Right lung (tissue), 10 donors: ENCODE measurements at places on chromosomes 7 and 10. TPM values are rescaled to one million over a fixed set of nuclear protein-coding genes. Genes with fewer than 3 reads are reported as not detected.

The MOGAT3 gene
- not detected for polyA plus RNA-seq

The MMD2 gene
- not detected for polyA plus RNA-seq

The TFEC gene
- 1.4 TPM for polyA plus RNA-seq

The DKK1 gene
- 2.5 TPM for polyA plus RNA-seq

The SHLD2 gene
- 27.6 TPM for polyA plus RNA-seq

The VWDE gene
- polyA plus RNA-seq: 3.7 TPM

The OR2A25 gene
- polyA plus RNA-seq: not detected

The ERVW-1 gene
- polyA plus RNA-seq: 1.7 TPM

DNA sequence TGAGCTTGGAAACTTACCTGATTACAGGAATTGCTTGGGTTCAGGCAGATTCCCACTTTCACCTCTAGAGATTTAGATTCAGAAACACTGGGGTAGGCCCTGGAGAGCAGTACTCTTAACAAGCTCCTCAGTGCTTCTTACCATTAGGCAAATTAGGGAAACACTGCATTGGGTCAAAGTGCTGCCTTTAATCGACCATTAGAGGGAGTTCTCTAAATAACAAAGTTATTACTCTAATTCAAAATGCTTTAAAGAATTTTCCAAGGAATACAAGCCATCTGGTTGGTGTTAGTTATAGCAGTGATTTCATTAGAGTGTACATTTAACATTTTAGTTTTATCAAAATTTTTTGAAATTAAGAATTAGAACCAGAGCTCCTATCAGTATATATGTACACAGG, 324.5 kb downstream of the GFRA1 start:
- DNase-seq: peak; percentile 16

- no peak for DNase-seq
These were observed 273.1 kb upstream of the PITRM1 start for GRCh38 chr10:3445648-3446047.

GRCh38 chr7:10934292-10934691, 39.4 kb upstream of the PHF14 start:
- DNase-seq: peak; percentile 70

- no peak for DNase-seq
These were observed 90.9 kb downstream of the BAMBI start for GRCh38 chr10:28768227-28768626.

DNA sequence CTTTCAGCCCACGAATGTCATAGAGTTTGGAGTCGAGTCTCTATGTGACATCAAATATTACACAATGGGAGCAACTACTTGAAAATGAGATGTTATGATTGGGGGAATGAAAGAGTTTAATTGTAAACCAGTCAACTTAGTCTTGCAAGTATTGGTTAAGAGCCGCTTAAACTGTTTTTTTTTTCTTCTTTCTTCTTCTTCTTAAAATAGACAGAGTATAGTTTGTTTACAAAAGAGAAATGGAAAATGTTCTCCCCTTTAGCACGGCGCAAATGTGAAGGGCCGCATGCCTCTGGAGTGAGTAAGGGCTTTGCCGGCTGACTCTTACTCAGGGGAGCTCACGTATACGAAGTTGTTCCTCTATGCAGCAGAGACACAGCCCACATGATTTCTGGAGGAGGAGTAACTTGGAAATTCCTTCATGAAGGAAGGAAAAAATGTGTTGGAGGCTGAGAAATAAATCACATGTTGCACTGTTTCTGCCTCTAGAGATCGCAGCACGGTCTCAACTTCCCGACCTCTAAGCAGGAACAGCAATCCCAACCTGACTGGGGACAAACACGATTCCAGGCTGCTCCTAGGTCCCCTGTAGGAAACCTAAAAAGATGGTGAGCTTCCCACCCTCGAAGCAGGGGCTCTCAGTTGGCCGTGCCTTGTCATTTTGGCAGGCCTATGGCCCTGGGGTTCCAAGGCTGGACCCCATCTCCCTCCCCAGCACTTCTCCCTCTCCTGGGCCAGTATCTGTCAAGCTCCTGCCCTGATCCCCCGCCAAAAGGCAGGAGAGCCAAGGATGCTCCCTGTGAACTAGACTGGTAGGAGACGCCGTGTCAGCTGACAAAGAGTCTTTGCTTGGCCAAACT, 44.8 kb downstream of the MYOF start:
- peak; percentile 83 for DNase-seq

DNA sequence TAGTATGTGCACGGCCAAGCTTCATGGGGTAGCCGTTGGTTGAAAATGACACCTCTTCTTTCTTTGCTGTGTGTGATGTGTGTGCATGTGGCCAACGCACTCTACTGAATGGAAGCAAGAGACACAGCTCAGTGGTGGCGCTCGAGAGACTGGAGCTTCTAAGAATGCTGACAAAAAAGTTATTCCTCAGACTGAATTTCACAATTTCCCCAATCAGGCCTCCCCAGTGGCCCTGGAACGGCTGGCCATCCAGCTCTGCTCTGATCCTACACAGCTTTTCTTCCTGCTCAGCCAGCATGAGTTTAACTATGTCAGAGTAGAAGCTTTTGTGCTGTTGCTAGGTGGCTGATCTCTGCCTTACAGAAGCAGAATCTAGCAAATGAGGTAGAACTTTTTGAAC, 186.7 kb upstream of the PLXDC2 start:
- DNase-seq: peak; percentile 75

DNA sequence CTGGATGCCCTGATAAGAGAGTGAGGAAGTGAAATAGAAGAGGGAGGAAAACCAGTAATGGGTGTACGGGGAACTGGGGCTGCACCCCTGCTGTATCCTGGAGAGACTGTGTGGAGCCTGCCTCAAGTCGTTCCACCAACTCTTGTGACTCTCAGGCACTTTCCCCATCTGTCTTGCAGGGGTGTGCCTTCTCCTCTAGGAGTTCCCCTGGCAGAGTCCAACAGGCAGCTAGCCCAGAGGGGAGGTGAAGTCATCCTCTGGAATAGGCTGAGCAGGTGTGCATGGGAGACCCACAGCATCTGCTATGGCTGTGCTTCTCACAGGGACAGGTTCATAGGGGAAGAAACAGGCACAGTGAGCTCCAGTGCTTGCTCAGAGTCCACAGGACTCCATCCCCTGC, 46.8 kb downstream of the WIPF3 start:
- no peak for DNase-seq

GRCh38 chr10:16787361-16787791, 29.8 kb downstream of the RSU1 start:
- DNase-seq: no peak
